ENCODE measurements at places on chromosomes 12 and 14. TPM values are rescaled to one million over a fixed set of nuclear protein-coding genes. Genes with fewer than 3 reads are reported as not detected.

Gene SLC38A1
- 81.7 TPM for total RNA-seq

Gene EFS
- total RNA-seq = 8.6 TPM

Gene COQ5
- total RNA-seq = 32.6 TPM

Gene CGRRF1
- total RNA-seq = 15.4 TPM

Gene CLEC9A
- total RNA-seq = not detected

Gene AHNAK2
- total RNA-seq = 58.0 TPM

Gene ART4
- not detected for total RNA-seq

All from GM23248 (cell line).